Keratinocyte (primary cell): ENCODE measurements at places on chromosomes 12 and 14.

DNA sequence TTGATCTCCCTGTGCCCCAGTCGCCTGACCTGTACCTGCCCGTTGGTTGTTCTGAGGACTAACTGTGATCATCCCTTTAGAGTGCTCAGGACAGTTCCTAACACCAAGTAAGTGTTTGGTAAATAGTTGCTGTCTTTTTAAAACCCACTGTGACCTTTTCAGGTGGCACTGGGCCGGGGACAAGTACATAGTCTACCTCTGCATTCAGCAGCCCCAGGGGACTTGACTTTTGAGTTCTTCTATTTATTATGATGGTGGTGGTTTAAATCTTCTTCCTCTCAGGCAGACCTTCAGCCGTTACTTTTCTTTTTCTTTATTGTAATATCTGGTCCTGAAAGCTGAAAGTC, 38.8 kb downstream of the EVL start:
- no peak for DNase-seq

- DNase-seq: no peak
Measured at GRCh38 chr12:45217846-45218245, 2.0 kb downstream of the ANO6 start.

DNA sequence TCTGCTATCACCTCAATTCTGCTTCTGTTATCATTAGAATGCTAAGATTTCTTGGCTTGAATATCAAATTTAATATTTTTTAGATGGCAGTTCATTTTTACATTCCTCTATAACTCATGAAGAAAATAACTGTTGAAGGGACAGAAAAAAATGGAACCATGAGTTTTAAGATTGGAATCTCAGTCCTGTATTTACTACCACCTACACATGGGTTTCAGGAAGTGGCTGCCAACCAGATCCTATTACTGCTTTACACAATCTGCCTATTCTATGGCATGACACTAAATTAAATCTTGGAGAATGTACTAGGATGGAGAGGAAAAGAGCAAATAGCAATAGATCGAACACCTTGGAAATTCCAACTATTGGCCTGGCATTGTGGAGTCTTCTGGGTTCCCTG, 140.8 kb downstream of the DUSP6 start:
- DNase-seq: no peak

DNA sequence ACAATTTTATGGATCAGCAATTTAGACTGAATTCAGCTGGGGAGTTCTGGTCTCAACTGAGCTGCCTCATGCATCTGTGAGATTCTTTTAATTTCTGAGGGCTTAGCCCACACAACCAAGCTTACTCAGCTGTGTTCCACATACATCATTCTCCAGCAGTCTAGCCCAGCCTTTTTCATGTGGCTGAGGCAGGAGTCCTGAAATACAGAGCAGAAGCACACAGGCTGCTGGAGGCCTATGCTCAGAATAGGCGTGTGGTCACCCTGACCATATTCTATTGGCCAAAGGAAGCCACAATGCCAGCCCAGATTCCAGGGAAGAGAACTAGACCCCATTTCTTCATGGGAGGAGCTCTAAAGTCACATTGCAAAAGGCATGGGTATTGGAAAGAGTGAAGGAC, 72.3 kb upstream of the DHRS4 start:
- DNase-seq: no peak

DNA sequence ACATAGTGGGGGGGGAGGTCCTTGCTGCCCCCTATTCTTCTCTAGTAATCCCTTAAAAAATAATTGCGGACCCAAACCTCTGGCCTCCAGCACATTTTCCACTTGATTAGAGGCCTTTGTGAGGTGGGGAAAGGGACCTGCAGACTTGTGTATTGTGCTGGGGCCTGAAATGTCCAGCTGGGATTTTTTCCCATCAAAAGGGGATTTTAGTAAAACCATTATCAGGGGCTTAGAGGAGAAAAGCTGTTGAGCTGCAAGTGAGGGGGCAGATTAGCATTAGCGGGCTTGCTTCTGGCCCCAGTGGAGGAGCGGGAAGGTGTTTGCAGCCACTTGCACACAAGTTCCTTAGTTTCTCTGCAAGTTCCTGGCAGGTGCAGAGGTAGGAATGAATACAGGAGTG, 13.9 kb downstream of the FBXL14 start:
- DNase-seq: no peak
